ENCODE measurements at places on chromosomes 5 and 9.

GRCh38 chr5:124935065-124935464 is 188.6 kb upstream of the ZNF608 start:
- no peak for DNase-seq

- peak; percentile 47 for DNase-seq
These were observed 29.5 kb downstream of the TNIP1 start for GRCh38 chr5:151051066-151051930.

- no peak for DNase-seq
These were observed 19.5 kb upstream of the GOLPH3 start for GRCh38 chr5:32193591-32193990.

- DNase-seq = peak; percentile 75
These were observed at the start of gene COL5A1 for GRCh38 chr9:134641173-134641989. TSS of gene COL5A1 (plus strand) at chr9:134641803. CDS start at chr9:134642188, 385 bp downstream.

- no peak for DNase-seq
These were observed 68.3 kb downstream of the CHSY3 start for GRCh38 chr5:129972465-129973141.

DNA sequence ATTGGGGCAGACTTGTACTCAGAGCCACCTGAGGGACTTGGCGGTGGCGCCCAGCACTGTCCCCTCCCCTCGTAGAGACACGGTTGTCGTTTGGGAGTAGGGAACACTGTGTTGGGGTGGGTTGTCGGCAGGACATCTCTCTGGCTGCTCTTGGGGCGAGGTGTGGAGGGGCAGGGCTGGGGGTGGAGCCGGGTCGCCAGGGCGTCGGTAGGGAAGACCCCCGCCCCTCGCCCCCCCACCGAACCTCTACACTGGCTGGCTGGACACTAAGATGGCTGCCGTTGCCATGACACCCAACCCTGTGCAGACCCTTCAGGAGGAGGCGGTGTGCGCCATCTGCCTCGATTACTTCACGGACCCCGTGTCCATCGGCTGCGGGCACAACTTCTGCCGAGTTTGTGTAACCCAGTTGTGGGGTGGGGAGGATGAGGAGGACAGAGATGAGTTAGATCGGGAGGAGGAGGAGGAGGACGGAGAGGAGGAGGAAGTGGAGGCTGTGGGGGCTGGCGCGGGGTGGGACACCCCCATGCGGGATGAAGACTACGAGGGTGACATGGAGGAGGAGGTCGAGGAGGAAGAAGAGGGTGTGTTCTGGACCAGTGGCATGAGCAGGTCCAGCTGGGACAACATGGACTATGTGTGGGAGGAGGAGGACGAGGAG is 778 bp downstream of the TRIM41 start:
- DNase-seq = no peak

GRCh38 chr5:37871023-37871815 is 31.4 kb upstream of the GDNF start:
- DNase-seq = peak; percentile 39

DNA sequence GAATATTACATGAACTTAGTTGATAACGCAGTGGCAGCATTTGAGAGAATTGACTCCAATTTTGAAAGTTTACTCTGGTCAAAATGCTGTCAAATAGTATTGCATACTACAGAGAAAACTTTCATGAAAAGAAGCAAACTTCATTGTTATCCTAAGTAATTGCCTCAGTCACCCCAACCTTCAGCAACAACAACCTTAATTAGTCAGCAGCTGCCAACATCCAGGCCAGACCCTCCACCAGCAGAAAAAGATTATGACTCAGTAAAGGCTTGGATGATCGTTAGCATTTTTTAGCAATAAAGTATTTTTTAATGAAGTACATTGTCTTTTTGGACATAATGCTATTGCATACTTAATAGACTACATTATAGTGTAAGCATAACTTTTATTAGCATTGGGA is 40.8 kb upstream of the SPDL1 start:
- no peak for DNase-seq

GRCh38 chr9:22148876-22149637 is 140.0 kb upstream of the CDKN2B start:
- DNase-seq = no peak

DNA sequence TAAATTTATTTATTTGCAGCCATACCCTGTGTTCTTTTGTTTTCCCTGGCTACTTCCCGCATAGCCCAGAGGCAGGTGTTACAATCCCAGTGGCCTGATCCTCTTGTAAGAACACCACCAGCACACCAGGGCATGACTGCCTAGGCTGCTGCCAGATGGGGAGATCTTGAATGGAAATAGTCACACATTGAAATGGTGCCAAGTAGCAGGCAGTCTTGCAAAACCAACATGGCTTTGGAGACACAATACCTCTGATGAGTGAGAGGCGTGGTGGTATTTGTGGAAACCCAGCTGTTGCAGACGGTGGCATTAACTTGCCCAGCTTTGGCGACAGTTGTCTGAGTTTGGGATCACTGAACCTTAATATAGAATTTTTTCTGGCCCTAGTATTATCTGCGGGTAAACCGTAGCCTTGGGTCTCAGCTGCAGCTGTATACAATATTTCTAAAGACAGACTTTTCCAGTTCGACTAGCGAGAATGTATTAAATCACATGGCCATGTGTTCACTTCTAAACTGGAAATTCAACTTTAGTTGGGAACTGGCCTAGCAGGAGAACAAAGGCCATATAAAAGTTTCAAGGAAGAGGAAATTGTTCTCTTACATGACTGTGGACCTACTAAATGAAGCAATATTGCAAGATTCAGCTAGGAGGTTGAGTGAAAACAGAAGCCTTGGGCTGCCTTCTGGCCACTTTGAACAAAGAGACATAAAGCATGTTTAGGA is 277.0 kb downstream of the SMARCA2 start:
- DNase-seq = no peak

- DNase-seq = no peak
These were observed 18.1 kb upstream of the TNC start for GRCh38 chr9:115135821-115136778.

DNA sequence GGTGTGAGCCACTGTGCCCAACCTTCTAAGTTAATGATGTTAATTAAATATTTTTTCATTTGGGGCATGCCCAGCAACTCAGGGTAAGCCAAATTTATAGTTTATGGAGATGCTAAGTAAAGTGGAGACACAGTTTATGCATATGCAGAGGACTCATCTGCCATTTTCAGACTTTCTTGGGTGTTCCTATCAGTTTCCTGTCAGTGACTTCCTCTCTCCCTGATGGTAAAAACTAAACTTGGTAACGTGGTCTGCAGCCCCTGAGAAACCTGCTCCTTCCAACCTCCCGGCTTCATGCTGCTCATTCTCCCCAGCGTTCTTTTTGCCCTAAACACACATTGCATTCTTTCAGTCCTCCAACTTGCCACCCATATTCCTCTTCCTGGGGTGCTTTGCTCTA is 48.4 kb upstream of the TUT7 start:
- no peak for DNase-seq

- no peak for DNase-seq
These were observed 110.3 kb upstream of the TBC1D2 start for GRCh38 chr9:98365781-98366180.

DNA sequence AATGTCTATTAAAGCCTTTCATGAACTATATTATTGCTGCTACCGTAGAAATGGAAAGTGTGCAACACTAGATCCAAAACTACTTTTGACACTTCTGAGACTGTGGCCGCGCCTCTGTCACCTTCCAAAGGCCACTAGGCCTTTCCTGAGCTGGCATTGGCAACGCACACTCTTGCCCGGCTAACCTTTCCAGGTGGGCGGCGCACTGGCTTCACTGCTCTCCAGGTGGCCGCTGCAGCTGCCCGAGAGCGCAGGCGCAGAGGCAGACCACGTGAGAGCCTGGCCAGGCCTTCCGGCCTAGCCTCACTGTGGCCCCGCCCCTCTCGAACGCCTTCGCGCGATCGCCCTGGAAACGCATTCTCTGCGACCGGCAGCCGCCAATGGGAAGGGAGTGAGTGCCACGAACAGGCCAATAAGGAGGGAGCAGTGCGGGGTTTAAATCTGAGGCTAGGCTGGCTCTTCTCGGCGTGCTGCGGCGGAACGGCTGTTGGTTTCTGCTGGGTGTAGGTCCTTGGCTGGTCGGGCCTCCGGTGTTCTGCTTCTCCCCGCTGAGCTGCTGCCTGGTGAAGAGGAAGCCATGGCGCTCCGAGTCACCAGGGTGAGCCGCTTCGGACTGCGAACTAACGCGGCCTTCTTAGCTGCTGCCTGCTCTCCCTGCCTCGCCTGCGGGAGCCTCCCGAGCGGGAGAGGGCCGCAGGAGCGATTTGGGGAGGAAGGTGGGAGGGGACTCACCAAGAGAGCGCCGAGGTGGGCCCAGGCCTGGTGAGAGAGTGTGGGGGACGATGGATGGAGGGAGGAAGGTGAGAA is at the start of gene CCNB1:
Gene CCNB1, plus strand, starts transcription at position 465 of the 807 bp plus-strand sequence. Its CDS starts 113 bp downstream, at position 578.
- peak; percentile 87 for DNase-seq

- DNase-seq = no peak
These were observed 13.6 kb downstream of the ARHGAP26 start for GRCh38 chr5:142783601-142784341.

GRCh38 chr9:134602547-134603362 is 38.8 kb upstream of the COL5A1 start:
- peak; percentile 97 for DNase-seq

DNA sequence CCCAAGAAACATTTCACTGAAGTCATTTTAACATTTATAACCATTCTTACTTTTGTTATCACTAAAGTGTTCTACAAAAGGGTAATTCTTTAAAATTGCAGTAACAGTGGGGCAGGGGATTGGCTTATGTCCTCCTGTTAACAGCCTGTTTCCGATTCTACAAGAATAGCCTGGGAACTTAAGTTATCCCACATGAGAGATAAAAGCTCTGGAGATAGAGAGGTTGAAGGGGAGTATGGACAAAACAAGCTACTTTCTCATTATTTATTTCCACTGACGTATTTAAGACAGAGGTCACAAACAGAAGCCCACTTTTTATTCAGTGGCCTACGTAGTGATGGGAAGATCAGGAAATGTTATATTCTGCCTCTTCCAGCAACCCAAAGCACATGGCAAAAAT is 98.7 kb downstream of the EPB41L4A start:
- DNase-seq = no peak

GRCh38 chr9:3884736-3885135 is 358.9 kb upstream of the RFX3 start:
- DNase-seq = no peak

GRCh38 chr5:176529741-176530141 is 7.5 kb downstream of the RNF44 start:
- no peak for DNase-seq

DNA sequence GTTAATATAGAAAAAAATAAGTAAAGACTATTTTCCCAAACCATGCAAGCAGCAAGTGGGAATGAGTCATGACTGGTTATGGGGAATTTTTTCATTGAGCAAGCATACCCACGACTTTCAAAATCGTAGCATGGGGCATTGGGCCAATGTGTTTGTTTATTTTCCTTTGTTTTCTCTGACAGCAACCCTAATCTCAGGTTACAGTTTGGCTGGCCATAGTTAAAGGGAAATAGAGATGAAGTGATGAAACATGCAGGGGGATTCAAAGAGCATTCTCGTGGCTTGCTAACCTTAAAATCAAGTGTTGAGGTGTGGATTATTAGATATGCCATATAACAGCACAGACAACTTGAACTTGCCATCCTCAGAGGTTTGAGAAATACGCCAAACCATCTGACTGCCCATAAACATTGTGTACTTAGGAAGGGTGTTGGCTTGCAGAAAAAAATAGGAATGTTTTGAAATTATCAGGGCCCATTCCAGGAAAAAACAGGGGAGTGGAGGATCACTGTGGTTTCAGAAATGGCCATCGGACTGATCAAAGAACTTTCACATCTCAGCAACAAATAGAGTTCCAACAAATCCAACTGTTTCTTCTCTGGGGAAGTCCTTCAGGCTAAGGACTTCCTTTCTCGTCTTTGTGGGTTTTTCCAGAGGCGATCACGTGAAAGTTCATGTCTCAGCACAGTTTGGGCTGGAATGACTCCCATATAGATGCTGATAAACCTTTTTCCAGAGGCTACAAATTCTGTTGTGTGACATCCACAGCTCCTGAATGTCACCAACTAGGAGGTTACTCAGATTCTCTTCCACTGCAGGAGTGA is 259.1 kb downstream of the SYK start:
- DNase-seq = peak; percentile 83

- no peak for DNase-seq
These were observed 8.1 kb downstream of the FGF18 start for GRCh38 chr5:171427318-171428167.

GRCh38 chr9:87187656-87188055 is 240.3 kb upstream of the GAS1 start:
- no peak for DNase-seq

DNA sequence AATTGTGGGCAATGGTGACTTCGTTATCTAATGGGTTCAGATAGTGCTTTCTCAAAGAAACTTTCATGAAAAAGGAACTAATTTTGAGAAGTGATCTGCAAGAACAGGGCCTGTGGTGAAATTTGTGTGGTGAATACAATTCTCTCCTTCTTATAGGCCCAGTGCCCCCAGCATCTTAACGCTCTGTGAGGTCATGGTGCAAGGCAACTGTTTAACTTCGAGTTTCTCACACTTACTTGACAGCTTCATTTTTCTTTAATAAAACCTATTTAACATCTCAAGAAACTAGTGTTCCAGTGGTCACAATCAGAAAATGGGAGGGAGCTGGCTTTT is 69.2 kb downstream of the FAM114A2 start:
- no peak for DNase-seq

GRCh38 chr9:137213160-137214060 is 7.9 kb downstream of the NDOR1 start:
- no peak for DNase-seq

DNA sequence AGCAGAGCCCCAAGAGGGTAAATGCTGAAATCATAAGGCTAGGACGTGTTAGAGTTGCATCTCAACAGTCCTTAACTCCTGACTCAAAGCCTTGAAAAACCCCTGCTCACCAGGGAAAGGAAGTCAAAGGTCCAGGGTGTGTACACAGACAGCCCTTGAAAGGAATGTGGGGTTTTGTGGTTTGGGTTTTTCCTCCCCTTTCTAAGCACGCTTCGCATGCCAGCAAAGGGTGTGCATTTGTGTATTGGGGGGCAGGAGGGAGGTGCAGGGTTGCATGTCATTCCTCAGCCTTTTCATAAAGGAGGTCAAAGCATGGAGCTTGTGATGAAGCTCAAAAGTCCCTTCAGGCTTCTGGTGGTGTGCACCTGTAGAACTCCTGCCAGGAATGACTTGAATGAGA is 17.3 kb upstream of the XPA start:
- no peak for DNase-seq

DNA sequence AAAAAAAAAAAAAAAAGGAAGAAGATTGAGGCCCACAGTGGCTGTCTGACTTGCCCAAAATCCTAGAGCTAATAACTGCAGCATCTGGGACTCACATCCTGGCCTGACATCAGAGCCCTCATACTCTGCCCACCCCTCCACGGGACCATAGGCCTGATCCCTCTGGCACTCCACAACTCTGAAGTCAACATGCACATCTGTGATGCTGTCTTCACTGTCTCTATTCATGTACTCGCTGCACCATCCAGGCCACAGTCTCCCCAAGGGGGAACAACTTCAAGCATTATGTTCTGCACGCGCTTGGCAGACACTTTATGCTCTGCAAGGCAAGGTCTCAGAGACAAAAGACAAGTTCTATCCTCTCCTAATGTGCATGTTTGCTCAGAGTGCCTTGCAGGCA is 158.2 kb downstream of the SPOCK1 start:
- DNase-seq = no peak

GRCh38 chr5:9869616-9870288 is 239.6 kb upstream of the TAS2R1 start:
- peak; percentile 21 for DNase-seq

GRCh38 chr5:35458824-35459207 is 158.8 kb upstream of the SPEF2 start:
- DNase-seq = no peak

GRCh38 chr5:6728011-6728794 is 15.0 kb downstream of the TENT4A start:
- DNase-seq = no peak

GRCh38 chr9:94526951-94527350 is 27.9 kb upstream of the PCAT7 start:
- DNase-seq = no peak

- no peak for DNase-seq
These were observed 160.7 kb downstream of the TMEM38B start for GRCh38 chr9:105854783-105855724.
